EH (cell line): ENCODE measurements at places on chromosomes 4 and X.
A peak's percentile ranks its signal among the peaks of the same experiment; 100 is the strongest.

GRCh38 chrX:19658030-19658429, 142.7 kb upstream of the MAP3K15 start:
- DNase-seq, result peak; percentile 58

GRCh38 chr4:139619644-139620043, 46.0 kb upstream of the MGST2 start:
- peak; percentile 40 for DNase-seq

DNA sequence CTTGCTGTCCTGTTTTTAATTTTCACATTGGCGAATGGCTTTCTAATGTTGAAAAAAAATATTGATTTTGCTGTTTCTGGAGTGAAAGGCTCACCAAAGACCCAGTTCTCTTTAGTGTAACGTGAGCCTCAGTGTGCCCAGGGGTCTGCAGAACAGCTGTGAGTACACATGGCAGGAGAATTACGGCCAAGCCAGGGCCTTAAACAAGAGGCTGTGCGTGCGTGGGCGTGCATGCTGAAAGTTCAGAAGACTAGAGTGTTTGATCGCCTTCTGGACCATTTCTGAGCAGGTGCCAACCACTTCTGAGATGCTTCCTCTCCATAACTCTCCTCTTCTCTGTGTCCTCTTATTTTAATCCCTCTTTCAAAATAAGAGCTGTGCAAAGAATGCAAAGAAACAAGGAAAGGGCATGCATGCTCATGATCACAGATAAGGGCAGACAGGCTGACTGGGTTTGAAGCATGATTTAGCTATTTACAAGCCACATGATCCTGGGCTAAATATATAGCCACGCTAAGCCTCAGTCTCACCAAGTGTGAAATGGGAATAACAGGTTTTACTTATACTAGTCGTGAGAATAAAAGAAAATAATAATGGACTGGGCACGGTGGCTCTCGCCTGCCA, 9.9 kb downstream of the PHEX start:
- DNase-seq, result no peak

GRCh38 chr4:182770996-182771514, 146.1 kb downstream of the DCTD start:
- no peak for DNase-seq

DNA sequence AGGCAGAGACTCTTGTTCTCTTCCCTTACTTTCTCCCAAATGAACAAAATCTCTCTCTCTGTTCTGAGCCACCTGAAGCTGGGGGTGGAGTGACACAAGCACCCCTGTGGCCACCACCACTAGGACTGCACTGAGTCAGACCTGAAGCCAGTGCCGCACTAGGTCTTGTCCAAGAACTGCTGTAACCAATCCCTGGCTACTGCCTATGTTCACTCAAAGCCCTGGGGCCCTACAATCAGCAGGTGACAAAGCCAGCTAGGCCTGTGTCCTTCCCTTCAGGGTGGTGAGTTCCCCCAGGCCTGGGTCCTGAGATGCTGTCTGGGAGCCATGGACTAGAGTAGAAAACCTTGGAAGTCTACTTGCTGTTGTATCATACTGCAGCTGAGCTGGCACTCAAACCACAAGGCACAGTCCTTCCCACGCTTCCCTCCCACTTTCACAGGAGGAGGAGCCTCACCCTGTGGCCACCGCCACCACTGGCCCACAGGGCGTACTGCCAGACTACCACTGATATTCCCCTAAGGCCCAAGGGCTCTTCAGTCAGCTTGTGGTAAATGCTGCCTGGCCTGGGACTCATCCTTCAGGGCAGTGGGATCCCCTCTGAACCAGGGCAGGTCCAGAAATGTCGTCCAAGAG, 119.1 kb downstream of the RTL9 start:
- DNase-seq, result peak; percentile 15

DNA sequence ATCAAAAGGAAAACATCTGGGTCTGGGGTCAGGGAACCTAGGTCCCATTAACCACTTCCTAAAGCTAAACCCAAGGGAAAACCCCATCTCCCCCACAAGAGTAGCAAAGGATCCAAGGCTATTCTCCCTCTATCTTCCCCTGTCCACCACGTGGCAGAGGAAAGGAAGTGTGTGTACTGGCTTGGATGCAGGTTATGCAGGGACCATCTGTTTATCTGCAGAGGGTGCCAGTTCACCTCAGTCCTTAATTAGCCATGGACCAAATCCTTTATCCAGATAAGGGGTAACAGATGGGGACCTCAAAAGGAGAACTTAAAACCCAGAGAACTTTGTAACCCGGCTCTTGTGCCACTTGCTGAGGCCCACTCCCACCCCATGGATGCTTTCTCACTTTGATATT, 135.3 kb downstream of the ZNF518B start:
- DNase-seq, result no peak

- no peak for DNase-seq
Measured at GRCh38 chr4:6999172-7000086, 43.7 kb upstream of the TADA2B start.

GRCh38 chr4:152161676-152162330, 374.1 kb downstream of the FBXW7 start:
- peak; percentile 58 for DNase-seq

DNA sequence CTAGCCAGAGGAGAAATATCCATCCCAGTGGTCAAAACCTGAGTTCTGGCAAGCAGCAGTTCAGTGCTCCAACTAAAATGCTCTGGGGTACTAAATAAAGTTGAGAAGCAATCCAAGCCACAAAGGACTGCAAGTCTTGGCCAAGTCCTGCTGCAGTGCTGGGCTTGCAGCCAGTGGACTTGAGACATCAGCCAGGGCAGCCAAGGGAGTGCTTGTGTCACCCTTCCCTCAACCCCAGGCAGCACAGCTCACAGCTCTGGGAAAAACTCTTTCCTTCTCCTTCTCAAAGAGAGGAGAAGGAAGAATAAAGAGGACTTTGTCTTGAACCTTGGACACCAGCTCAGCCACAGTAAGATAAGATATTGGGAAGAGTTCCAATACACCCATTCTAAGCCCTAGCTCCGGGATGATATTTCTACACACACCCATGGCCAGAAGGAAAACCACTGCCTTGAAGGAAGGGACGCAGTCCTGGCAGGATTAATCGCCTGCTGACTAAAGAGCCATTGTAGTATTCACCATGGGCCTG, 99.8 kb downstream of the PTCHD1 start:
- peak; percentile 47 for DNase-seq

DNA sequence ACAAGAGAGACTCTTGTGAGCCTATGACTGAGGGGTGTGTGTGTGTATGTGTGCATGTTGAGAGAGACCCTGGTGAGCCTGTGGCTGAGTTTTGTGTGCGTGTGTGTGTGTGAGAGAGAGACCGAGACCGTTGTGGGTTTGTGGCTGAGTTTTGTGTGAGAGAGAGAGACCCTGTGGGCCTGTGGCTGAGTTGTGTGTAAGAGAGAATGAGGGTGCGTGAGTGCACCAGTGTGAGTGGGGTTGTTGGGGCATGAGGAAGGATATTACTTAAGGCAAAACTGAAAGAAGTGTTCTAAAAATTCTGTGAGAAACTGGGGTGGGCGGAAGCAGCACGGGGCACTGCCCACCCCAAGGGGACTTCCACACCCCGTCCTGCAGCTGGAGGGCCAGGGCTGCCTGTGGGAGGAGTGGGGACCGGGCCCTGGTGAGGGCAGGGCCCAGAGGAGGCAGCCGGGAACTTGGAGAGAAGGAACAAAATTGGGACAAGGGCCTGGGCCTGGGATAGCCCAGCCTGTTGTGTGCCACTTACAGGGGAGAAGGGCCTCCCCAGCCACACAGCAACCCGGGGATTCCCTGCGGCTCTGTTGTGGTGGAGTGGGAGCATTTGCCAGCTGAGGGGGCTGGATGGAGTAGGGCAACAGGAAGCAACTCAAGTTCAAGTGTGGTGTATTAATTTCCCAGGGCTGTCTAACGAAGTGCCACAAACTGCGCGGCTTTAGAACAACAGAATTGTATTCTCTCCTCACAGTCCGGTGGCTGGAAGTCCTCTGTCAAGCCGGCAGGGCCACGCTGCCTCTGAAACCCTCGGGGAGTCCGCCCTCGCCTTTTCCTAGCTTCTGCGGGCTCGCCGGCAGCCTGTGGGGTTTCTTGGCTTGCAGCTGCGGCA, 22.1 kb downstream of the TMEM131L start:
- no peak for DNase-seq

DNA sequence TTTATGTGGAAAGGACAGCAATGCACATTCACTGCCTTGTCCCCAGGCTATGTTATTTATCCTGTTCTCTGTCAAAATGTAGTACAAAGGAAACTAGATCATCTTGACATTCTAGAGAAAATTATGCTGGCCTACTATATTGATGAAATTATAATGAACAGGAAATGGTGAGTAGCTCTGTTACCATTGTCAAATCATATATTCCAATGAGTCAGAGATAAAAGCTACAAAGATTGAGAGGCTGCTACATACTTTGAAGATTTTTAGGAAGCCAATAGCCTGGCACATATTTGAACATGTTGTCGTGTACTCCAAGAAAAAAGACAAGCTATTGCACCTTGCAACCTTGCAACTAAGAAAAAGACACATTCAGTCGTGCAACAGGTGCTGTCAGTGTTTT, 52.7 kb upstream of the TET2 start:
- DNase-seq, result no peak

GRCh38 chr4:42568610-42569207, 88.2 kb downstream of the ATP8A1 start:
- peak; percentile 59 for DNase-seq

GRCh38 chrX:121161501-121161933, 114.1 kb downstream of the GLUD2 start:
- DNase-seq, result no peak

DNA sequence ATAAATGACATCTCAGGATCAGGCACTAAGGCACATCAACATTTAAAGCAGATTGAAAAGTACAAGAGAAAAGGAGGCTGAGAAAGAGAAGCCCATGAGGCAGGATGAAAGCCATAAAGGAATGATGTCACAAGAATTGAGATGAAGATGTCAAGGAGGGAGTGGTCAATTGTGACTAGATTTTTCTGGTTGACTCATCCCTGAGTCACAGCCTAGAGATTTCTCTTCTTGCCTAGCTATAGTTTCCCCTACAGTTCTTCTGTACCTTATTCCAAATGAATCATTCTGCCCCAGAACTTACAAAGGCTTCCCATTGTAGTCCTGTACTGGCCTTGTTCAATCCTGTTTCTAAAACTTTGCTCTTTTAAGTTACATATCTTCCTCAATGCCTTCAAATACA, 3.4 kb upstream of the USP53 start:
- peak; percentile 97 for DNase-seq

DNA sequence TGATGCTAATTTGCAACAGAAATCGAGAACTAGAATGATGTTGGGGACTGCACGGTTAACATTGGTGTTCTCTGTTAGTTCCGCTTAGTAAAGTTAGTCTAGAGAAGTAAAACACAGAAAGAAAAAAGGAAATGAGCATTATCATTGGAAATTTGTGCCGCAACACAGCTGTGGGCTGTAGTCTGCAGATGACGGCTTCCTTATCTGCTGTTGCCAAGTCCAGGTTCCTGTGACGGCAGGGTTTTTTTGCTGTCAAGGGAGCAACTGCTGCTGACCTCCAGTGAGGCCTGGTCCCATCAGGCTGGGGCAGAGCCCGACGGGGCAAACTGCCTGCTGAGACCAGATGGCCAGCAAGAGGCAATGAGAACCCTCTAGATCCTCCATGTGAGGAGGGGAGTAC, 38.9 kb upstream of the PHEX start:
- DNase-seq, result no peak

GRCh38 chr4:11511321-11511720, 82.6 kb upstream of the HS3ST1 start:
- no peak for DNase-seq

- peak; percentile 1 for DNase-seq
Measured at GRCh38 chrX:74421740-74422352, 553 bp downstream of the SLC16A2 start.

GRCh38 chr4:6840062-6840976, 57.8 kb downstream of the KIAA0232 start:
- DNase-seq, result peak; percentile 88

- peak; percentile 4 for DNase-seq
Measured at GRCh38 chr4:156390599-156391324, 437.1 kb upstream of the CTSO start.

DNA sequence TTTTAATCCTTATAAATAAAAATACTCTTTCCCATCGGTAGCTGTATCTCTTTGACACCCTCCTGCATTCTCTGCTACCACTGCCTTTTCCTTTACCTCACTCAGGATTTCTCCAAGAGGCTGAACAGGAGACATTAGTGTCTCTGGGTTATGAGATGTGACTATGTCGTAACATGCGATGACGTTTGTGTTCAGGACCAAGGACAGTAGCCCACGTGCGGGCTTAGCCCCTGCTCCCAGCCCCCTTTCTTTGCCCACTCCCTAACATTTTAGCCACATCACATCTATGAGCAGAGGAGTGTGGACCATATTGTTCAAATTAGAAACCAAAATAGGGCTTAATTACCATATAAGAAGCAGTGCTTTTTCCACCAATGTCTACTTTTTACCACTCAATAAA, 369.3 kb downstream of the FBXW7 start:
- DNase-seq, result peak; percentile 37

GRCh38 chr4:36027203-36027602, 217.1 kb downstream of the ARAP2 start:
- no peak for DNase-seq

DNA sequence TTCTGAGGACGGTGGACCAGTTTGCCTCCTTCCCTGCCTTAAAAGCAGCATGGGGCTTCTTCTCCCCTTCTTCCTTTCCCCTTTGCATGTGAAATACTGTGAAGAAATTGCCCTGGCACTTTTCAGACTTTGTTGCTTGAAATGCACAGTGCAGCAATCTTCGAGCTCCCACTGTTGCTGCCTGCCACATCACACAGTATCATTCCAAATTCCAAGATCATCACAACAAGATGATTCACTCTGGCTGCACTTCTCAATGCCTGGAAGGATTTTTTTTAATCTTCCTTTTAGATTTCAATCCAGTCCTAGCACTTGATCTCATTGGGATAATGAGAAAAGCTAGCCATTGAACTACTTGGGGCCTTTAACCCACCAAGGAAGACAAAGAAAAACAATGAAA, 255.3 kb downstream of the RAPGEF2 start:
- peak; percentile 91 for DNase-seq

- DNase-seq, result peak; percentile 84
Measured at GRCh38 chrX:9171841-9172463, 138.0 kb upstream of the FAM9B start.
